ENCODE measurements at places on chromosomes 6 and 20. TPM values are rescaled to one million over a fixed set of nuclear protein-coding genes. Genes with fewer than 3 reads are reported as not detected.
A peak's percentile ranks its signal among the peaks of the same experiment; 100 is the strongest.

The MBOAT1 gene
- 4.0 TPM for total RNA-seq

The OPN5 gene
- not detected for total RNA-seq

The TBXT gene
- not detected for total RNA-seq

The MPC1 gene
- 41.9 TPM for total RNA-seq

The RIMS1 gene
- total RNA-seq: 10.6 TPM

The OLIG3 gene
- not detected for total RNA-seq

The PPP1R18 gene
- total RNA-seq: 108 TPM

GRCh38 chr6:16135066-16135465 lies 6.2 kb downstream of the MYLIP start:
- DNase-seq: no peak

DNA sequence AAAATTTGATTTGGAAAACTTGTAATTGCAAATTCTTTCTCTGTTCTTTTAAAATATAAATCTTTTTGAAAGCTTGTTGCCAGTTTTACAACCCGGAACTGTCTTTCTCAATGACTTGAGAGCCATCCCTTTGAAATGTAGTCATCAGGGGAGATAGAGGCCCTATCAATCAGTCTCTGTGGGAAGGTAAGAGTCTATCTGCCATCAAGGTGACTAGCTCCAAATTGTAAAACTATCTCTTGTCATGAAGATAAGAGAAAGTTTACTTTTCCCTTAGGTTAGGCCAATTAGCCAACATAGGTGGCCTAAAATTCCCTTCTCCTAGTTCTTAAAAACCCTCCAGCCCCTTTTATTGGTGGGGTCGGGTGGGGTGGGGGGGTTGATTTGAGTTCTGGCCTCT lies 469.1 kb upstream of the IRAK1BP1 start:
- DNase-seq: no peak

DNA sequence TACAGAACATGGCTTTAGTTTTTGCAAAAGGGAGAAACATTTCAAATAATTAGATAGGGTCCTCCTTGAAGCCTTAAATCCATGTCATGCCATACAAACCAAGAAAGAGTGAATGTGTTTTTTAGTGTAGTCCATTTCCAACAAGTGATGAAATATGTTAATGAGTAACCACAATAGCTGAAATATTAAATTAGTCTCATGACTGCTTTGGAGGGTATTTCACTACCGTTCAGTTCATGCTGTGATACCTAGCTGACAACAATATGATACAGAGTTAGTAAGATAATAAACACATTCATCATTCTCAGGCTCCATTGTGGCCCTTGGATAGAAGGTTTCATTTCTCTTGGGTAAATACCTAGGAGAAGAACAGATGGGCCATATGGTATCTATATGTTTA lies 5.8 kb upstream of the ID4 start:
- DNase-seq: no peak

DNA sequence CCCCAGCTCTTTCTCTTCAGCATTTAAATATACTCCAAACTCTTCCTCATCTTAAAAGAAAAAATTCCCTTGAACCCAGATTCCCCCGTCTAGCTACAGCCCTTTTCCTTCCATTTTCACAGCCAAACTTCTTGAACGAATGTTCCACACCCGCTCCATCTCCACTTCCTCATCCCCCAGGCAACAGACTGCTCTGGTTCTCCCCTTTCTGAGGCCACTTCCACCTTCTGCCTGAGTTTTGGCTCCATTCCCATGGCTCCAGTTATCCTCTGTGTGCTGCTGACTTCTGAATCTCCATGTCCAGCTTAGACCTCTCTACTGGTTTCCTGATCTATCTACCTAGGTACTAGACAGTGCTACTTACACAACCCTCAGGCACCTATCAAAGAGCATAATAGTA lies 106.4 kb downstream of the RALGAPA2 start:
- no peak for DNase-seq

- no peak for DNase-seq
These were observed 209.7 kb downstream of the TRDN start for GRCh38 chr6:123427008-123427407.

DNA sequence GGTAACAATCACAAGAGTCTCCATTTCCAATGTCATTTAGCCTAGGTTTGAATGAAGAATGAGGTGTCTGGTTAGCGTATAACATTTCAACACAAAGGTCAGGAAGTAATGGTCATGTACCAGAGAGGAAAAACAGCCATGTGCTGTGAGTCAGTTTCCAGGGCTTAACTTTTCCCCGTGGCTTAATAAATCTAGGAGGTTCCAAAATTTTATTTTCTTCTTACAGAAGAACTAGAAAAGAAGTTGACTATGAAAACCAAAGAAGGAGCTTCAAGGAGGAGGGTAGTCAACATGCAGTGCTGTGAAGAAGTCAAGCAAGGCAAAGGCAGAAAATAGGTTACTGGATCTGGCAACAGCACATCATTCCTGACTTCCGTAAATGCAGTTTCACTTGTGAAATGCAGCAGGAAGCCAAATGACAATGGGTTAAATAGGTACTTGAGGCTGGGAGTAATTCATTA lies 8.4 kb upstream of the GABRR2 start:
- peak; percentile 12 for DNase-seq

- no peak for DNase-seq
These were observed 405.7 kb upstream of the CITED2 start for GRCh38 chr6:139779988-139780774.

DNA sequence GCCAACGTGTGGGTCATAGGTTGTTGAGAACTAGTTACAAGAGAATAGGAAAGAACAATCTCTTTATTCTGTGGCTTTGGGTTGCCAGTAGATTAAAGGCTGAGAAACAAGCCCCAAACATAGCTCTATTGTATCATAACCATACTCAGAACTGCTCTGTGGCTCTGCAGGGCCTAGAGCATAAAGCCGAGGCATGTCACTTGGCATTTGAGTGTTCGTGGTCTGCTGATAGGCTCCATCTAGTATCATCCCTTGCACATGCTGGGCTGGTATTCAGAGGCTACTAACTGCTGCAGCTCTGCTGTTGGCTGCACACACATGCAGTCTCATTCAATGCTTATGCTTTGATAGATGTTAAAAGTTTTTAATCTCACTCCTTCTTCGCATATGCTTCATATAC lies 157.9 kb downstream of the OGFRL1 start:
- peak; percentile 10 for DNase-seq

DNA sequence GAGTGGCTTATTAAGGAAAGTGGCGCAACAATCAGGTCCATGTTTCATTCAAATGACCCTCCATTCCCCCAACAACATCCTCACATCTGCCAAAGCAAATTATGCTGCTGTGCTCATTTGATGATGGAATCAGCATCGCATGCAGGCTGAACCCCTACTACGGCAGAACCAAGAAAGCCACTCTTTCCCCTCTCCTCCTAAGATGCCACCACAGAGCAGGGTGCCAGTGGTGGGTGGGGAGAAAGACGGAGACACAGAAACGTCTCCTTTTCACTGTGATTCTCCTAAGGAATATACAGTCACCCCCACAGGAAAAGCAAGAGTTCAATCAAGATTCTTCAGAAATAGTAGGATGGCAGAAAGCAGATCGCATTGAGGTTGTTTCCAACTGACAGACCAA lies 17.1 kb downstream of the HEBP2 start:
- DNase-seq: no peak

DNA sequence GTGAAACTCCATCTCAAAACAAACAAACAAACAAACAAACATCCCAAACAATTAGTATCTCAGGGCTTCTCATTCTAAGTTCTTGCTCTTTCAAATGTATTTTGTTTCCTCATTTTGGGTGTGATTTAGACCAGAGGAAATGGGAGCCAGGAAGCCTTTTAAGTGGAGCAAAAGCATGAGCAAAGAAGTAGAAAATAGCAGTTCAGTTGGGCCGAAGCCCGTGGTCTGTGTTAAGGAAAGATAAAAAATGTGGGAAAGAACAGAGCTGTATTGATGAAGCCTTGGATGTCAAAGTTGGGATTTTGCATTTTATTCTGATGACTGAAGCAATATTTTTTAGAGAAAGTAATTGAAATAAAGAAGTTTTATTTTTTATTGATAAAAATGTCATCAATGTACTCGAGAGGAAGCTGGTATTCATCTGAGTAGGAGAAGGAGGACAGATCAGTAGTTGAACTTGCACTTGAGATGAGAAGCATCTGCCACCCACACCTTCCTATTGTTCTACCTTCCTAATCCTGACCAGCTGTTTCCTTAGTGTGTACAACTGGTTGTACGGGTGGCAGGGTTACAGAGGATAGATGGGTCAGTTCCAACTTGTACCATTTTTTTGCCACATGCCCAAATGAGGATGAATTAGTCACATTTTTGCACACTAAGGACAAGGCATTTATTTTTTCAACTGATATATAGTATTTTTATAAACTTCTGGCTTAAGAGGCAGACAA lies 56.1 kb downstream of the KIAA0408 start:
- DNase-seq: no peak

DNA sequence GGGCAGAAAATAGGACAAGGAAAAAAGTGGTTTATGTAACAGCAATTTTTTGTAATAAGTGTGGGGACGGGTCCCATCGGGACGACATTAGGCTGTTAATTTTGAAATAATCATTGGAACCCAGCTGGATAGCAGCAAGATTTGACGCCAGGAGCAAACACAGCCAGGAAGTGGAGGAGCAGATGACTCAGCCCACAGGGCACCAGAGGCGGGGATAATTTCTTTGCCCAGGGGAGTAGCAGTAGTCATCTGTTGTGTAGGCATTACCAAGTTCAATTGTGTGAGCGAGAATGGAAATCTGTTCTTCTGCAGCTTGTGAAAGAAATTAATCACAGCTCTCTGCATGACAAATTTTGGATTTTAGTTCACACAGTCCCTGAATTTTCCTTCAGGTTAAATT lies 22.6 kb upstream of the RIN2 start:
- peak; percentile 97 for DNase-seq

- DNase-seq: peak; percentile 67
These were observed 20.1 kb downstream of the REV3L start for GRCh38 chr6:111462770-111463391.

- no peak for DNase-seq
These were observed 90.2 kb upstream of the HDAC2 start for GRCh38 chr6:114061116-114061515.

GRCh38 chr20:61278296-61278695 lies 26.2 kb downstream of the CDH4 start:
- no peak for DNase-seq

GRCh38 chr6:17492350-17492749 lies 99.0 kb downstream of the CAP2 start:
- DNase-seq: no peak

- no peak for DNase-seq
These were observed 115.7 kb upstream of the RALGAPA2 start for GRCh38 chr20:20827992-20828597.

GRCh38 chr20:47231382-47232039 lies 125.0 kb downstream of the ZMYND8 start:
- peak; percentile 28 for DNase-seq

- DNase-seq: no peak
These were observed 67.1 kb downstream of the FYN start for GRCh38 chr6:111806165-111806547.

Measured in GM23248 (cell line).